ENCODE measurements at places on chromosomes 6 and 20. TPM values are rescaled to one million over a fixed set of nuclear protein-coding genes. Genes with fewer than 3 reads are reported as not detected.

GRCh38 chr6:26216886-26217713 lies 129.9 kb downstream of the HFE start:
- peak overlapping the region; percentile 46 for H3K4me3 ChIP-seq
- peaks cover 5% of the 10 kb centered on the region for H3K4me1 ChIP-seq
- H3K27ac ChIP-seq = peak overlapping the region; percentile 96
- H3K27me3 ChIP-seq = peaks cover 23% of the 10 kb centered on the region

DNA sequence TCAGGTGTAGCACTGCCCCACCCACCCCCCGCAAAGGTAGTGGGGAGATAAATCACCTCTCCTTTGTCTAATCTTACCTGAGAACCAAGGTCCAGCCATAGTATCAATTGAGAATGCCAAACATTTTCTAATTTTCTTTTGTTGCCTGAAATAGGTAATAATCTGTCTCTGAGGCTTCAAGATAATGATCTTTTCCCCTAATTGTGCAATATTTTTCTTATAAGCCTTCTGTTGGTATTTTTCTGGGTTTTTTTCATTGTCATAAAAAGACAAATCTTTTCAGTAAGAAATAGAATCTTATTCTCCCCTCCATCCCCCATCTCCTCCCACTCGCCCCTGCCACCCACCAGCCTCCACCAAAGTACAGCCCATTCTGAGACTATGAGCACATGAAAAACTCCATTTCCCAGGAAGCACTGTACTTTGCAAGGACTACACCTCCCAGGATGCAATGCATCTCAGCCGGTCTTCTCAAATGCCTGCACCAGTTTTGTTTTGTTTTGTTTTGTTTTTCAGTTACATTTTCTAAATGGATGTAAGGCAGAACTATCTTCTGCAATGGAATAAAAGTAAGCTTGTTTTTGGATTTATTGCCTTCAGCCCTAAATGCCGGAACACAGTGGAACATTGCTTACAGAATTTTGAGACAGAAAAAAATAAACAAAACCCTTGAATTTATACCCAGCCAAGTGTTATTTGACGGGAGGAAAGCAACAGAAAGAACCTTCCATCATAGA lies 268.0 kb downstream of the TFAP2A start:
- H3K4me1 ChIP-seq = no peaks in the 10 kb centered on the region
- H3K4me3 ChIP-seq = no peak overlapping the region
- no peaks in the 10 kb centered on the region for H3K27me3 ChIP-seq
- H3K27ac ChIP-seq = no peak overlapping the region
- H3K36me3 ChIP-seq = no peaks in the 10 kb centered on the region
- peak; percentile 74 for DNase-seq

- H3K4me3 ChIP-seq = no peak overlapping the region
- no peak for DNase-seq
- no peaks in the 10 kb centered on the region for H3K27me3 ChIP-seq
- H3K4me1 ChIP-seq = no peaks in the 10 kb centered on the region
- H3K36me3 ChIP-seq = no peaks in the 10 kb centered on the region
Measured at GRCh38 chr6:13830803-13831202, 16.4 kb upstream of the MCUR1 start.

- peaks cover 4% of the 10 kb centered on the region for H3K4me1 ChIP-seq
- no peaks in the 10 kb centered on the region for H3K27me3 ChIP-seq
- H3K4me3 ChIP-seq = no peak overlapping the region
- no peak for DNase-seq
- H3K36me3 ChIP-seq = no peaks in the 10 kb centered on the region
Measured at GRCh38 chr6:16163066-16163465, 34.2 kb downstream of the MYLIP start.

GRCh38 chr6:30507849-30508827 lies 18.8 kb downstream of the HLA-E start:
- H3K27ac ChIP-seq = peak overlapping the region; percentile 63
- H3K4me1 ChIP-seq = no peaks in the 10 kb centered on the region
- H3K36me3 ChIP-seq = no peaks in the 10 kb centered on the region

DNA sequence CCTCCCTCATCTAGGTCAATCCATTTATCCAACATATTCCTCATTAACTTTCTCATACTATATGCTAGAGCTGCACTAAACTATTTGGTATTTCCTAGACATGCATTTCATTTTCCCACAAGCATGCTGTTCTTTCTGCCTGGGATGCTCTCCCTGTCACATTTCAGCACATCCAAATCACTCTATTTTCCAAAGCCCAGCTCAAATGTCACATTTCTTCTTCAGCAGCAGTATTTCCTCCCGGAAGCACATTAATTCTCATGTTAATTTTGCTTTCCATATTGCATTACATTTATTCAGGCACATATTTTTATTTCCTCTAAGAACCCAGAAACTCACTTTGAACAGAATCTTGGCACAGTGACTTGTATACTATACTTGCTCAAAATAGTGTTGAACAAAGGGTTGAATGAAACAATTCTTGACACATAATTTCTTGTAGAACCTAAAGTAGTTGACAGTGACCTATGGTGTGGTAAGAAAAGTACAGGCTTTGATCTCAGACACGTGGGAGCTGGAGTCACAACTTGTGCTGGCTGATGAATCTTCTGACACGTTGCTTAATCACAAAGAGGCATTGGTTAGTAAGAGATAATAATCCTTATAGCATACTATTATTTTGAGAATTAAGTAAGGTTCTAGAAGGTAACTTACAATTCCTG lies 30.8 kb upstream of the CD2AP start:
- H3K4me1 ChIP-seq = no peaks in the 10 kb centered on the region
- H3K36me3 ChIP-seq = no peaks in the 10 kb centered on the region
- no peak for DNase-seq
- H3K27me3 ChIP-seq = no peaks in the 10 kb centered on the region
- H3K4me3 ChIP-seq = no peak overlapping the region

DNA sequence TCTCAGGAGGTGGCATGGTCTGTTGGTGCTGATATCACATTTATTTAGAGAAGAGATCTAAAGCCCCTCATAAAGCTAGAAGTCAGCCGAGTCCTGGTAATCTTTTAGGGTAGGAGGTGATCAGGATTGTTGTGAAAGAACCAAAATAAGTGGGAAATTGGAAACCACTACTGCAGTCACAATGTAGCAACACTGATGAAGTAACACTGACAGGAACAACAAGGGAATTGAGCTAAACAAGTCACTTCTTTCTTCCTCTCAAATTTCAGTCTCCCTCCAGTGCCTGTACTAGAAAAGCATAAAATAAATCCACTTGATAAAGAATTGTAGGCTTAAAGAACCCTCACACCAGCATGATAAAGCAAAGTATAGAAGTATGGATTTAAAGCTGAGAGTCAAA lies 1509.0 kb downstream of the GRIK2 start:
- H3K4me1 ChIP-seq = no peaks in the 10 kb centered on the region
- H3K27ac ChIP-seq = no peak overlapping the region
- H3K4me3 ChIP-seq = no peak overlapping the region
- H3K36me3 ChIP-seq = no peaks in the 10 kb centered on the region

DNA sequence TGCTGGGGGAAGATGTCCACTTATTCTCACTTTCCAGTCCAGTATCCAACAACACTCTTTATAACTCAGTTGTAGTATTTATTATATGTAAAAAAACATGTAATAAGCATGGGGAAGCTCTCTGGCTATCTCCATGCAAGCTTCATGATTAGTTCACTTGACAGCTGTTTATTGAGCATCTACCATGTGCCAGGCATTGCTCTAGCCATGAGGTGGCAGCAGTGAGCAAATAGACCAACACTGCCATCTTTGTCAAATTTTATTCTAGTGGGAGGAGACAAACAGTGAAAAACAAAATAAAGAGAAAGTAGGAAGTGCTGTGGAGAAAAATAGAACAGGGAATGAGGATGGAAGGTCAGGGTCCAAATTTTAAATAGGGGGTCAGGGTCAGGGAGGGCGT lies 131.8 kb downstream of the CFAP61 start:
- H3K27ac ChIP-seq = no peak overlapping the region
- H3K27me3 ChIP-seq = no peaks in the 10 kb centered on the region
- DNase-seq = no peak
- H3K4me3 ChIP-seq = no peak overlapping the region
- no peaks in the 10 kb centered on the region for H3K4me1 ChIP-seq
- H3K36me3 ChIP-seq = no peaks in the 10 kb centered on the region

DNA sequence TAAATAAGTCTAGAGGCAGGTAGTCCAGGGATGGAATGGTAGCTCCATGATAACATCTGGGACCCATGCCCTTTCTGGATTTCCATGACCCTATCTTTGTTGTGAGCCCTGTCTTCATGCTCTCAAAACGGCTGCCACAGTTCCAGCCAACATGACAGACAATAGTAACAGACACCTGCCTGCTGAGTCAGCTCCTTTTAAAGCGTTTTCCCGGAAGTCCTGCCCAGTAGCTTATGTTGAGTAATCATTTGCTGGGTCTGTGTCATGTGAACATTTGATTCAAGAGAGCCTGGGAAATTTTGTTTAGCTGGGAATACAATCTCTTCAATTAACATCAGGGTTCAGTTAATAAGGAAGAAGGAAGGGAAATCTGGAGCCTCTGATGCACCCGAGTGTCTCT lies 262.2 kb upstream of the SULF2 start:
- DNase-seq = no peak
- no peak overlapping the region for H3K4me3 ChIP-seq
- no peaks in the 10 kb centered on the region for H3K36me3 ChIP-seq

Gene GSTA3
- total RNA-seq = not detected

Gene TXLNB
- not detected for total RNA-seq

Gene PREP
- 18.3 TPM for total RNA-seq

Gene HLA-DQA2
- total RNA-seq = 3.3 TPM
